ENCODE measurements at places on chromosomes 6 and 20.

GRCh38 chr6:14660806-14661579, 543.4 kb downstream of the CD83 start:
- DNase-seq = no peak

DNA sequence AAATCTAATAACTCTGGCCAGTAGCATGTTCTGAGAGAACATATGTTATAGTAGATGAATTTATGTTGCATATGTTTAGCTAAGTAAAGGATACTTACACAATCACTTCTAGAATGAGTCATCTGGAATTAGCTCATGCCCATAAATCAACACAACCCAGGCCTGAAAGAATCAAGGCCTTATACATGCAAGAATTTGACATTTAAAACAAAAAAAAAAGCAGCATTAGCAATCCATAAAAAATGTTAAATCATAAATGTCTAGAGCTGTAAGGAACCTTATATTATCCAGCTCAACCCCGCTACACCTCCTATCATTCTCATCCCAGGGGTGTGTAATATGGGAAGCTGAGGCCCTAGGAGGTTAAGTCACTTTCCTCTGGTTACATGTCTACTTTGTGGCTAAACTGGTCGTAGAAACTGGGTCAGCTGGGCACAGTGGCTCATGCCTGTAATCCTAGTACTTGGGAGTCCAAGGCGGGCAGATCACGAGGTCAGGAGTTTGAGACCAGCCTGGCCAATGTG, 105.2 kb upstream of the CARMIL1 start:
- no peak for DNase-seq

DNA sequence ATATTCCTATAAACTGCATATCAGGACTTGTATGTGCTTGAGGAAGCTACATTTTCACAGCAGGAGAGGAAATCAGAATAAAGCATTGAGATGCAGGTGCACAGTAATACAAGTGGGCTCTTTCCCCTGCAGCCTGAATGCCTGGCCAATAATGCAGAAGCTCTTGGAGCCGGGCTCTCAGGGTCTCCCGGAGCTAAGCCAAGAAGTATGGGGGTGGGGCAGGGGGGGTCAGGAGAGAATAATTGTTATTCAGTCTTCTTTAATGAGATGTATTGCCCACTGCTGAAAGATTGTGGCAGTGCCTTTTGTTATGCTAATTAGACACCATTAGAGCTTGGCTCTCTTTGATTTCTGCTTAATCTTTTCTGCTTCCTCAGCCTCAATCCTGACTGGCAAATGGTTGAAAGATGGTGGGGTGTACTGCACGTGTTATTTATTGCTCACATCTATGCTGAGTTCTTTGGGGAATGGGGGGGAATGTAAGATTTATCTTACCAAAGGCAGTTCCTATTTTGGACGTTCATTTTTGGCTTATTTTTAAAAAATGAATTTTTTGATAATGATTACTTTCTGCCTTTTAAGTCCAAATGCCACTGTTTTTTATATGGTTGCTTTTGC, 407.6 kb upstream of the SOX4 start:
- no peak for DNase-seq

DNA sequence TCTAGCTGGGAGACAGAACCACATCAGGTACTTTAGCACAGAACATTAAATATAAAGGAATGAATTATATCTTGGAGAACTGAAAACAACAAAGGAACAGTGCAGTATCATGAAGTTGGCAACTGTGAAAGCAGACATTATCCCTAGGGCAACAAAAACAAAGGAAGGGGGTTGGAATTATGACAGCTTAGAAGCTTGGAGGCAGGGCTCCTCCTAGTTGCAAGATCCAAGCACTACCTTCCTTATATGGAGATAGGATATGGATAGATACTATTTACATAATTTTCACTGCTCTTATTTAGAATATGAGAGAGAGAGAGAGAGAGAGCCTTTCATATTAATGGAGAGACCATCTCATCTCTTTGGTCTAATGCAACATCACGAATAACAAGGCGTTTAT, 27.0 kb downstream of the TMEM14A start:
- DNase-seq = no peak

GRCh38 chr6:166308033-166308768, at the start of gene PRR18:
PRR18 (minus strand) TSS chr6:166308392; CDS start chr6:166308142, 250 bp downstream.
- DNase-seq = no peak

DNA sequence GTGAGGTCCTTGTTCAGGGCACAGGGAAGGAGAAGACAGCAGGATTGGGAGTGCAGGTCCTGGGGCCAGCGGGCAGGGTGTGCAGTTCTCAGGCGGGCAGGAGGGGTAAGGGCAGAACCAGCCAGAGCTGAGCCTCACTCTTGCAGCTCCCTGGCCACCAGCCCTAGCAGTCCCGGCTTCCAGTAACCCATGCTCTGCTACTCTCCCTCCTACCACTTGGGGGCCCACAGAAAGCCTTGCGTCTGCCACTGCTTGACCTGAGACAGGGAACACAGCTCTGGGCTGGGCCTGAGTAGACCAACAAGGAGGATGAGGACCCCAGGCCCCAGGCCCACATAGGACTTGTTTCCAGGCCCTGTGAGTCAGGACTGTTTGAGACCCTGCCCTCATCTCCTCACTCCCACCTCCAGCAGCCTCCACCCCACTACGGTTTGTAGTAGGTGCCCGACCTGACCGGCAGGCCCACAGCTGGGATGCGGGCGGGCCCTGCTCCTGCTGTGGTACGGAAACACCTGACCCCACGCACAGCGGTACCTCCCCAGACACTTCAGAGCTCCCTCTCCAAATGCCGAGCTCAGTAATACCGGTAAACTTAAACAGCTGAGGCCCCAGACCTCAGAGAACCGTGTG, 39.2 kb downstream of the KCNK5 start:
- no peak for DNase-seq

Measured in right renal pelvis (tissue), 4 donors.